ENCODE measurements at places on chromosomes 5 and 9.
A peak's percentile ranks its signal among the peaks of the same experiment; 100 is the strongest.

- DNase-seq, result peak; percentile 87
Observed at GRCh38 chr5:102754767-102755431, at the start of gene PAM. PAM (plus strand) TSS chr5:102755305; CDS start chr5:102866196, 110,891 bp downstream.

DNA sequence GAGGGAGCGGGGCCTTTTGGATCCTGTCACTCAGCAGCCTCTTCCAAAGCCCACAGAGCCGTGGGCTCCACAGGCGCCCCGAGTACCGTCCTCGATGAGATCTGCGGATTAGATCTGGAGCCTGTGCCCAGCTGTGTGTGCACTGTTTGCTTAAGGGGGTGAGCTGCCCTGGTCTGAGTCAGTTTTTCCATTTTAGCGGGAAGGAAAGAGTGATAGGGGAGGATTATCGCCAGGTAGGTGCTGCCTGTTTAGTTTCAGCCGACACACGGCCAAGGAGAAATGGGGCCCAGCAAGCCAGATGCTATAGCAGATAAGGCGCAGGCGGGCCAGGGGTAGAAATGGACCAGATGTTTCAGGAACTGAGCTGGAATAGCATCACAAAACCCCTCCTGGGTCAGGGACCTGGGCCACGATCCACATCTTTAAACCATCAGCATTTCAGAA is 18.1 kb downstream of the COL5A1 start:
- no peak for DNase-seq

DNA sequence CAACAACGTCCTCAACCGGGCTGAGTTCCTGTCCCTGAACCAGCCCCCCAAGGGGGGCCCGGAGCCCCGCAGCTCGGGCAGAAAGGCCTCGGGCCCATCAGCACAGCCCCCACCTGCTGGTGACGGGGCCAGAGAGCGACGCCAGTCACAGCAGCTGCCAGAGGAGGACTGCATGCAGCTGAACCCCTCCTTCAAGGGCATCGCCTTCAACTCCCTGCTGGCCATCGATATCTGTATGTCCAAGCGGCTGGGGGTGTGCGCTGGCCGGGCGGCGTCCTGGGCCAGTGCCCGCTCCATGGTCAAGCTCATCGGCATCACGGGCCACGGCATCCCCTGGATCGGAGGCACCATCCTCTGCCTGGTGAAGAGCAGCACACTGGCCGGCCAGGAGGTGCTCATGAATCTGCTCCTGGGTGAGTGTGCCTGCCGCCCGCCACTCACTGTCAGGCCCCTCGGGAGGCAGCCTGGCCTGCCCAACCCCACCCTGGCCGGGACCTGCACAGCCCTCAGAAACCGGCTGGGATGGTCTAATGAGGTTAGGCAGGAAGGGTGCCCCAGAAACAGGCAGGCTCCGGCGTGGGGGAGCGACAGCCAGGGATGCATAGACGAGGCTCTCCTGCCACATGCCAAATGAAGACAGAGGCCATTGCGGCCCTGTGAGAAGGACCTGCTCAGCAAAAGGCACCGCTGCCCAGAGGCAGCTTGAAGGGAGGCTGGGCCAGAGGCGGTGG is 678 bp downstream of the PLPP7 start:
- DNase-seq, result no peak

DNA sequence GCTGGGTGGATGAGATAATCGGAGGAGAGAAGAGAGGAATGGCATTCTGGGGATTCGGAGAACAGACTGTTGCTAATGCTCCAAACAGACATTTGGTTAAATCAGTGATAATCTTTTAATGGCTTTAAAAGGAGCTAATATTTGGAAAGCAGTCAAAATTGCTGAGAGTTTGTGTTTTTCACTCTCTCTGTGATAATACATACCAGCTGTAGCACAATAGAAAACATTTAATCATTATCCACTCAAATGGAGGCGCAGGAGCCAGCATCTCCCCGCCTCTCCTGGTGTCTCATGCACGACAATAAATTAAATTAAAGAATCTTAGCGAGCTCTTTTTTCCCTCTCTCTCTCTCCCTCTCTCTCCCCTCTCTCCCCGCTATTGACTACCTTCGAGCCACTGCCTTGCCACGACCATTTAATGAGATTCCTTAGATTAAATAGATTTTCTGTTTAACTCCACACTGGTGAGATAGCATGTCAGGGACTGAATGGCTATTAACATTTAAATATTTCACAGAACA is 268.6 kb upstream of the MVB12B start:
- DNase-seq, result no peak

GRCh38 chr5:160167624-160168165 is 48.4 kb upstream of the PWWP2A start:
- no peak for DNase-seq

DNA sequence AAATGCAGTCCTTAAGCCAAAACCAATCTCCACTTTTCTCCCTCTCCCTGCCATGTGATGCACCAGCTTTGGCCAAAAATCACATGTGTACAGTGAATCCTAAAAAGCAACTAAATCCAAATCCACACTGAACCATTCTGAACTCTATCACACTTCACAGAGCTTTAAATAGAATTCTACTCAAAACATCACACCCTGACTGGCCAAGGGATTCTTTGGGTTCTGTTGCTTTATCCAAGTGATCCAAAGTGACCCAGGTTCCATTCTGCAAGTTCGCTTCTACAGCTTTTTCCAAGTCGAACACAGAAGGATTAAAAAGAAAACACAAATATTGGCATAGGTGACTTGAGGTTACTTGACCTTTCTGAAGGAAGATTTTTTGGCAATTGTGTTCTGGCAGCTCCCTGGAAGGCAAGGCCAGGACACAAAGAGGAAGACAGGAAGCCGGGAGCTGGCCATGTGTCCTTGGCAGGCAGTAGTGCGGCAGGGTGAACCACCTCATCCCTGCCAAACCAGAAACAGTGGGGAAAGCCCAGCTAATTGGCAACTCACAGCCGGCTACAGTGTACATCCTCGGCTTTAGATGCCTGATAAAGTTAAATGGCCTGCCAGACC is 115.0 kb downstream of the NFIB start:
- no peak for DNase-seq

- no peak for DNase-seq
Observed at GRCh38 chr5:91189480-91190313, 193.4 kb downstream of the ARRDC3 start.

DNA sequence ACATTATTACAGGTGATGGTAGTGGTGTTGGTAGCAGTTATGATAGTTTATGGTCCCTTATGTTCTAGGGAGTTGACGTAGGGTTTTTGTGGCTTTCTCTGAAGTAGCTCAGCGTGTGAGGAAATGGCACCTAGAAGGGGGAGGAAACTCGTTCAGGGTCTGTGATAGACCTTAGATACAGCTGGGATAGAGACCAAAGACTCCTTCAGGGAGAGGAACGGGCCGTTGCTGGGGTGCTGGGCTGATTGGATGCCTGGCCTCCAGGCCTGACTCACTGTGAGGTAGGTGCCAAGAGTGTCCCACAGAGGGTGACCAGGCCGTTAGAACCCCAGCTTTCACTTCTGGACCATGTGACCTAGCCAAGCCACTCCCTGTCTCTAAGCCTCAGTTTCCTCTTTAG is 96.6 kb downstream of the DAB2IP start:
- no peak for DNase-seq

GRCh38 chr9:27558307-27558706 is 15.0 kb downstream of the C9orf72 start:
- no peak for DNase-seq

GRCh38 chr9:24738421-24738961 is 192.8 kb upstream of the IZUMO3 start:
- DNase-seq, result no peak

- no peak for DNase-seq
Observed at GRCh38 chr5:5454391-5454790, 31.9 kb downstream of the ICE1 start.

DNA sequence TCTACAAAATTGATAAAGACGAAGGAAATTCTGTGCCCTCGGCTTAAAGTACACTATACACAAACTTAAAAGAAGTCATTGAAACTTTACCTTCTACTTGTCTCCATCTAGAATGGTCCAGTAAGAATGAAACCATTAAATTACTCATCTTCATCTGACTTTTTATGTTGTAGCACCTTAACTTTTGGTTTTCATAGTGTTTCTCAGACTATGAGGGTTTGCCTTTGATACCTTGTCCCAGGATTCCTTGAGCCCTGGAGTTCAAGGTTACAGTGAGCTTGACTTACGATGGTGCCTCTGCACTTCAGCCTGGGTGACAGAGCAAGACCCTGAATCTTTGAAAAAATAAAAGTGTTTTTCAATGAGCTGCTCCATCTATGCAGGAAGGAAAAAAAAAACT is 132.2 kb downstream of the CDC42SE2 start:
- peak; percentile 25 for DNase-seq

GRCh38 chr5:175305251-175305650 is 138.7 kb downstream of the DRD1 start:
- DNase-seq, result no peak

- no peak for DNase-seq
Observed at GRCh38 chr9:78567693-78568092, 270.8 kb downstream of the PSAT1 start.

GRCh38 chr9:126478216-126478981 is 135.3 kb upstream of the LMX1B start:
- no peak for DNase-seq
